Epithelial cell of prostate (primary cell): ENCODE measurements at places on chromosomes 1 and 21.
A peak's percentile ranks its signal among the peaks of the same experiment; 100 is the strongest.

- DNase-seq, result no peak
These were observed 72.1 kb downstream of the SLC45A1 start for GRCh38 chr1:8389958-8390535.

GRCh38 chr1:18413541-18414305, 67.0 kb upstream of the KLHDC7A start:
- no peak for DNase-seq

- no peak for DNase-seq
These were observed 719 bp downstream of the SOD1 start for GRCh38 chr21:31660259-31660565.

DNA sequence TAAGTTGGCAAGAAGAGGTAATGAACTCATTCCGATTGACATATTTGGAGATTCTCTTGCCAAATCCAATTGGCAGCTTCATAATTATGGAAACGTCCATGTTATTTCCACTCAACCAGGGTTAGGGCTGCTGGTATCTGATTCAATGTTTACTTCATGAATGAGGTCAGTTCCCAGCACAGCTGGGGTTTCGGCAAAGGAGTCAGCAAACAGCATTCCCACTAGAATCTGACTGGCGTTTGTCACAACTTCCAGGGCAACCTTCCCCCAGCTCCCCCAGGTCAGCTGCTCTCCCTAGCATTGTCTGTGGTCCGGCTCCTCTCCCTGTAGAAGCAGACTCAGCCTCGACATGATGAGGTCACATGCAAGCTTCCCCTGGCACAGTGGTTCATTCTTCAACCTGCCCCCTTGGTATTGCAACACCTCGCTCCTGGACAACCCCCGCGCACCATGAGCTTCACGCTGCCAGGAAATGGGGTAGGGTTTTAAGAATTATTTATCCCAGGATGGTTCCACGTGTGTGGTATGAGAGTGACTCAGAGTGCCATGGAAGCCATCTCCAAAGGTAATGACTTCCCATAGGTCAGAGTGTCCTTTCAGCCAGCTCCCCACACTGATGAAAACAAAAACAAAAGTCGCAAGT, 100.7 kb upstream of the SLC25A33 start:
- DNase-seq, result peak; percentile 68

DNA sequence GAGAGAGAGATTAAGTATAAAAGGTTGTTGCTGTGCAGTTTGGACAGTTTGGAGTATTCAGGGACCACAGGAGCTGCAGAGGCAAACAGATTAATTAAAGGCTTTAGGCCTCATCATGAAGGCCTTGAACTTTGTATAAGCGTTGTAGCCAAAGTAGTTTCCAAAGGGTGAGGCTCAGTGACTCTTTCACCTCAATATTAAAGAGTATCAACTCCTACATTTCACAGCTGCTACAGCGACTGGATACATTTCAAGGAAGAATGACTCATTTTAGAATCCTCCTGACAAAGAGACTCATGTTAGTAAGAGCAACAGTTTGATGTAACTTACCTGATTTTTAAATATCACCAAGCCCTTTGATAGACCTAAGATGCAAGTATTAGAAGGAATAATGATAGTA, 355.5 kb downstream of the HLX start:
- DNase-seq, result no peak

- no peak for DNase-seq
These were observed 46.2 kb downstream of the CAPN9 start for GRCh38 chr1:230793463-230793745.

DNA sequence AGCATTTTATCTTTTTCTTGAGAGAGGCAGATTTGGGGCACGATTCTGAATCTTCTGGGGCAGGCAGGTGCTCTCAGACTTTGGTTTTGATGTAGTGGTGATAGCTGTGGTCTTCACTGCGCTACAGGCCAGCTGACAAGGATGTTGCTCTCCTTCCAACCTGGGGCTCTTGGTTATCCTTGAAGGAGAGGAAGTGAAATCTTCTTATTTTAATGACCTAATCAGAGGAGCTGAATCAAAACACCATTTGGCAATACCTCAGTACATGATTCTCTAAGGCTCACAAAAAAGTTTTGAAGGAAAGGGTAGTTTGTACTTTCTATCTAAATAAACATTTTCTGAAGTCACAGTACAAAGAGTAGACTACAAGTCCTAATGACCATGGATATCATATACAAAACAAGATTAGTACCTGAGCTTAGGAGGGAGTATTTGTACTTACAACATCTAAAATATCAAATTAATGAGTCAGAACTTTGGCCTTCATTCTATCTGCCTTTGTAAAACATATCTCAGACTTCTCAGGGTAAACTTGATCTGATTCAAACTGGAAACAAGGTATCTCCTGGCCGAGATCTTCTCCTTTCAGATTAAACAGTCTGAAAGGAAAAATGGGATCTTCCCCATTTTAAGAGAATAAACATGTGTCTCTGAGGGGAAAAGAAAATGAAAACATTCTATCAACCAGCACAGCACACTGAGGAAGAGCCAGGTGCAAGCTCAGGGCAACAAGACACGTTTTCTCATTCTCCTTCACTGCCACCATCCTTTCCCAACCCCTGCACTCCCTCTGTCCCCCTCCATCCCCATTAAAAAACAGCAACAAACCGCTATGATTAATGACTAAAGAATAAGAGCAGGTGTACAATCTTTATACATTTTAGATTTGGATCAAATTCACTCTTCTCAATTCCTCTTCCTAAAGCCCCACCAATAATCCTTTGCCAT, 69.2 kb downstream of the SH3GLB1 start:
- DNase-seq, result no peak

- no peak for DNase-seq
These were observed 37.5 kb upstream of the PRDM2 start for GRCh38 chr1:13662493-13662892.

DNA sequence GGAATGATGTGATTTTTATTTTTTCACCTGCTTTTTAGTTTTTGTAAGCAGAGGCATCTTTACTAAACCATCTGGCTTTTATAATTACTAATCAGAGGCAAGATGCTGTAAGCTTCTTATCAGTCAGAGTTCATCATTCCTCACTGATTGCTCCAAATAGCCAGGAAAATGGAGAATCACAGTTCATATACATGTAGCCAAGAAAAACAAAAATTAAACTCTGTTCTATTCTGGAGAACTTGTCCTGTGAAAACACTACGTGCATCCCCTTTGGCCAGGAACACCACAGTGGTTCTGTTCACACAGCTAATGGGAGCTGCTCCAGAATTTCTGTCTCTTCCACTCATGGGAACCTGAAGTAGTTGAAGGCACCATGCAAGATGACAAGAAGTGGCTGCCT, 725.5 kb upstream of the CHRM3 start:
- DNase-seq, result no peak

DNA sequence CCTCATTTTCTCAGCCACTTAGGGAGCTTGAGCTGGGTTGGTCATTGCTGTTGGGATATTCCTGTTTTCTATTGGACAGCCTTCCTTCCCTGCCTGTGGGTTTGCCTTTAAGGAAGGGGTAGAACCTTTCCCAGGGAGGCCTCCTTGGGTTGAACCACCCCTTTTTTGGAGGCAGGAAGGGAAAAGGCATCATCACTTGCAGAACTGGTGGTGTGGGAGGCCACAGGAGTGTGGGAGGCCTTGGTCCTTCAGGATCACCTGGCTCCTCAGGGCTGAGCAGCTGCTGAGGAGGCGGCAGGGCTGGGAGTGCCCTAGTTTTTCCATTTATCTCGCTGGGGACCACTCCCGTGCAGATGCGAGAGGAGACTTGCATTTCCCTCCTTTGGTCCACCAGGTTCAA, 667 bp upstream of the CYB561D1 start:
- no peak for DNase-seq

DNA sequence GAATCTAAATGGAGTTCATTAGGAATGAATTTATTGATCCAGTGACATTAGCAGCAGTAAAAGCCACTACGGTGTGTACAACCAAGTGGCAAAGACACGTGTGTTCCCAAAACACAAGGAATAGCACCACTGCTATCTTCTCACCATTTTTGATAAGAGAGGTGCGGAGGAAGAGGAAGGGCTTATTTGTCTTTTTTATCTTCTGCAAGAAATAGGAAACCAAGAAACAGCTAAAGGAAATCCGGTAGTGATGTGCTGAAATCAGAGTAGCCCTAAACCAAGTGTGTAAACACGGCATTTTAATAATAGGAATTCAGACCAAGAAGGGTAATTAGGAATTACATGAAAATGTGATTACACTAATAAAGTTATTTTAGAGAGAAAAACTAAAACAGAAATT, 9.1 kb upstream of the SCYL3 start:
- no peak for DNase-seq

- peak; percentile 24 for DNase-seq
These were observed 23.8 kb downstream of the RPS27 start for GRCh38 chr1:154014154-154014907.

GRCh38 chr1:164591858-164592257, 32.9 kb downstream of the PBX1 start:
- no peak for DNase-seq

DNA sequence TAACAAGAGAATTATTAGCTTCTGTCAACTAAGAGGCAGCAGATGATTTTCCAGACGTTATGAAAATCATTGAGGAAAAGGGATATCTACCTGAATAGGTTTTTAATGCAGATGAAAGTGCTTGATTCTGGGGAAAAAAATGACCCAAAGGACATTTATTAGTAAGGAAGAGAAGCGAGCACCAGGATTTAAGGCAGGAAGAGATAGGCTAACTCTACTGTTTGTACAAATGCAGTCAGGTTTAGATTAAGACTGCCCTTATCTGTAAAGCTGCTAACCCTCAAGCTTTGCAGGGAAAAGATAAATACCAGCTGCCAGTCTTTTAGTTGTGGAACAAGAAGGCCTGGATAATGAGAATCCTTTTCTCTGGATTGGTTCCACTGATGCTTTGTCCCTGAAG, 33.0 kb upstream of the LRIG2 start:
- no peak for DNase-seq

DNA sequence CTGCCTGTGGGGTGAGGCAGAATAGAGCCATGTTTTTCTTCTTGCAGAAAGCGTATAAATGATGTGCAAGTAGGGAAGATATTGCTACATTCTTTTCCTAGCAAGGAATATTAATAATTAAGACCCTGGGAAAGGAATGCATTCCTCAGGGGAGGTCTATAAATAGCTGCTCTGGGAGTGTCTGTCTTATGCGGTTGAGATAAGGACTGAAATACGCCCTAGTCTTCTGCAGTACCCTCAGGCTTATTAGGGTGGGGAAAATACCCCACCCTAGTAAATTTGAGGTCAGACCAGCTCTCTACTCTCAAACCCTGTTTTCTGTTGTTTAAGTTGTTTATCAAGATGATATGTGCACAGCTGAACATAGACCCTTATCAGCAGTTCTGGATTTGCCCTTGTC, 155.9 kb upstream of the HMCN1 start:
- no peak for DNase-seq

DNA sequence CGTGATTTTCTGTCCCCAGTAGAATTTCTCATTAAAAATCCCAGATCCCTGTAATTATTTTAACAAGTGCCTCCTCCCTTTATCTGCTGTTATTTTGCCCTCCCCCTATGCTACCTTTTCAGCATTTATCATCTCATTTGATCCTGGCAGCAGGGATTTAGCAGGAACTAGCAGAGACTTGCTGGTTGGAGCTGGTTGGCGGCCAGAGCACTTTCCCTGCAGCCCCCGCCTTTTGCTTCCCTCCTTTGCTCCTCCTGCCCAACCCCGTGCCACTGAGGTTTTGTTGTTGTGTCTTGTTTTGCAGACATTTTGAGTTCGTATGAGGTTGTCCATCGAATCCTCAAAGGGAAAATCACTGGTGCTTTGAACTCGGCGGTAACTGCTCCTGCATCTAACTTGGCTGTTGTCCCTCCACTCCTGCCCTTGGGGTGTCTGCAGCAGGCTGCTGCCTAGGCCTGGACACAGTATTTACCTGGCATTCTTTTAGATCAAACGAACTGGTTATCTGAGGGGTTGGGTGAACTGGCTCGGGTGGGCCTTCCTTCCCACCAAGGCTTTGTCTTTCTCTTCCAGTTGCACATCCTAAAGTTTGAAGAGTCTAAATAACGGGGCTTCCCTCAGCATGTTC, 11.2 kb downstream of the UBE2Q1 start:
- no peak for DNase-seq

DNA sequence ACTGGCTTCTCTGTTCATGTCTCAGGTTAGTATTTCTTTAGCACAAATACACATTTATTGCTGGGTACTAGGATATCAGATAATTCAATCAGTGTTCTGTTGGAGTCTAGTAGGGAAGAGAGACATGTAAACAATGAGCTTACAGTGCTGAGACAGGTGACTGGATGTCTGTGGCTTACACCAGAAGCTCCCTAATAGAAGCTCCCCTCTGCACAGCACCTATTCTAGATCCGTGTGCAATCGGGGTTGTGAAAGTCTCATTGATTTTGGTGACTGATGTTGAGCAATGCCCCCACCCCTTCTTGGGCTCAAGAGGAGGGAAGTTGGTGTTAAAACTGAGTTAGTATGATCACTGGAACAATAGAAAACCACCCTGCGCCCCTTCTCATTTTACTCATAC, 279.2 kb downstream of the RPS6KC1 start:
- DNase-seq, result no peak

GRCh38 chr1:23904748-23905357, 8.3 kb downstream of the CNR2 start:
- DNase-seq, result peak; percentile 36

DNA sequence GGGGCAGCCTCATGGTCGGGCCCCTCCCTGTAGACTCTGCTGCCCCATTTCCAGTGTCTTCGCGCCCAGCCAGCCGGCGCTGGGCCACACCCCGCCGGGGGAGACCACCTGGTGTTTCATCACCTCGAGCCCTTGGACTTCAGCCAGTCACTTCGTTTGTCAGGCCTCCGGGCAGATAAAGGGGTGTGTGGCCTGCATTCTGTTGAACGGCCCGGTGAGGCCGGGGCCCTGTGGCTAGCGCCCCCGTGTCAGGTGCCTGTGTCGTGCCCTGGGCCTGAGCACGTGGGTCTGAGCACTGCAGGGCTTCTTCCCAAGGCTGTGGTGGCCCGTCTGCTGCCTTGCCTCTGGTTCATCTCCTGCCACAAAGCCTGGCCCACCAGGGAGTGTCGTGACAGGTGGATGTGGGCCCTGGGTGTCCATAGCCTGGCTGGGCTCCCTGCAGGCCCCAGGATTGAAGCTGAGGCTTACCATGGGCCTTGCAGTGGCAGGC, 65.2 kb upstream of the DIP2A start:
- DNase-seq, result no peak

GRCh38 chr1:215794156-215794555, 227.1 kb downstream of the KCTD3 start:
- DNase-seq, result no peak

DNA sequence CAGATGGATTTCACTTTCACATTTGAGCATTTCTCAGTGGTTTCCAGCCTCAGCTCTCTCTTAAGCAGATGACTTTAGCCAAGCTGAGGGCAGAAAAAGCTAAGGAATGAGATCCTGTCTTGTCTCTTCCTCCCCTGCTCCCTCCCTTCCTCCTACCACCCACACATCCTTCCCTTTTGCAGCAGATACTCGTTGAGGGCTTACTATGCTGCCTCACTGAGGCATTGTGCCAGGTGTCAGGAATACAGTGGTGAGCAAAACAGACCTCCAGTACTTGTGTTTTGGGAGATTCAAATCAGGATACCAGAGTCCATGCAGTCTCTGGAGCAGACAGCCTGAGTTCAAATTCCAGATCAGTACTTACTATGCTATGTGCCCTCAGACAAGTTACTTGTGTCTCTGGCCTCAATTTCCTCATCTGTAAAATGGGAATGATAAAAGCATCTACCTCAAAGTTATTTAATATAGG, 43.2 kb downstream of the KIF26B start:
- DNase-seq, result no peak
